ENCODE measurements at places on chromosomes 1 and 21. TPM values are rescaled to one million over a fixed set of nuclear protein-coding genes. Genes with fewer than 3 reads are reported as not detected.

- no peak for DNase-seq
Observed at GRCh38 chr1:236495467-236496112, 28.2 kb upstream of the LGALS8 start.

SPRR3 gene
- polyA plus RNA-seq = 0.31 TPM

KIF26B gene
- polyA plus RNA-seq = 4.8 TPM

DNA sequence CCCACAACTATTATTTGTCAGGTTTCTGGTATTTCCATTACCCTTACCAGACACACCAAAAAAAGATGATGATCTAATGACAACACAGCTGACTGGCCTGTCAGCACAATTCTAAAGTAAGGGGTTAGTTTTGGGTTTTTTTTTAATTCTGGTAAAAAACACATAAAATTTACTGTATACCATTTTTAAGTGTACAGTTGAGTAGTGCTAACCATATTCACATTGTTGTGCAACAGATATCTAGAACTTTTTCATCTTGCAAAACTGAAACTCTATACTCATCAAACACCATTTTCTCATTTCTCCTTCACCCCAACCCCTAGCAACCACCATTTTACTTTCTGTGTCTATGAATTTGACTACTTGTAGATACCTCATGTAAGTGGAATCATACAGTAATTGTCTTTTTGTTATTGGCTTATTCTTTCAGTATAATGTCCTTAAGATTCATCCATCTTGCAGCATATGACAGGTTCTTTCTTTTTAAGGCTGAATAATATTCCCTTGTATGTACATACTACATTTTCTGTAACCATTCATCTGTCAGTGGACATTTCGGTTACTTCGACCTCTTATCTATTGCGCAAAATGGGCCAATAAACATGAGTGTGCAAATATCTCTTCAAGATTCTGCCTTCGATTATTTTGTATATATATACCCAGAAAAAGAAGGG, 29.8 kb downstream of the ARNT start:
- DNase-seq = no peak

GRCh38 chr1:7902478-7903085, 38.1 kb downstream of the TNFRSF9 start:
- DNase-seq = peak; percentile 85

GRCh38 chr1:227330279-227331076, 12.2 kb upstream of the CDC42BPA start:
- no peak for DNase-seq

SPRR2F gene
- polyA plus RNA-seq = not detected
